Mammary epithelial cell (primary cell): ENCODE measurements at places on chromosomes 3 and 15.
A peak's percentile ranks its signal among the peaks of the same experiment; 100 is the strongest.

DNA sequence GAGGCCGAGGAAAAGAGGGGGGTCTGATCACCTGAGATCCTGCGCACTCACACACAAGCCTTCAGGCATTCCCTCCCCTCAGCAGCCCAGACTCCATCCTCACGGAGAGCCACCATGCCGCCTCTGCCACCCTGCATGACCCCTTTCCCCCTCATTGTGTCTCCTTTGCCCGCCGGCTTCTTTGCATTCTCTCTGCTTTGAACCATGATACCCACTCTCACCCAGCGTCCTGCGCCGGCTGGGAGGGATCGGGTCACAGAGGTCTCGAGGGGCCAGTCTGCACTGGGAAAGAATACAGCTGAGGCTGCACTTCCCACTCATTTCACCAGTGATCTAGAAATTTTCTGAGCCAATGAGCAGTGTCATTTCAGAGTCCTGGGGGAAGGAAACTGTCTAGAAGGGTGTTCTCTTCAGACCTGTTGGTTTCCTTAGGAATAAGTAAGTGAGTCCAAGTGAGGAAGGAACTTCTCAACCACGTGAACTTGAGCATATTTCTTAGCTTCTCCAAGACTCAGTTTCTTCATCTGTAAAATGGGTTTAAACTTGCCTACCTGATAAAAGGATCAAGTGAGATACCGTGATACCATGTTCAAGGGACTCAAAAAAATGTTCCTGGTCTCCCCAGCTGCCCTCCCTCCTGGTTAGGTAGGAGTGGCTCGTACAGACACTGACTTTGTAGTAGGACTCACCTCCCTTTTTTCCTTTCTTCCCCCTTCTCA, 96.7 kb downstream of the TOP2B start:
- no peak for DNase-seq

GRCh38 chr3:129460572-129460971, 20.5 kb downstream of the IFT122 start:
- no peak for DNase-seq

DNA sequence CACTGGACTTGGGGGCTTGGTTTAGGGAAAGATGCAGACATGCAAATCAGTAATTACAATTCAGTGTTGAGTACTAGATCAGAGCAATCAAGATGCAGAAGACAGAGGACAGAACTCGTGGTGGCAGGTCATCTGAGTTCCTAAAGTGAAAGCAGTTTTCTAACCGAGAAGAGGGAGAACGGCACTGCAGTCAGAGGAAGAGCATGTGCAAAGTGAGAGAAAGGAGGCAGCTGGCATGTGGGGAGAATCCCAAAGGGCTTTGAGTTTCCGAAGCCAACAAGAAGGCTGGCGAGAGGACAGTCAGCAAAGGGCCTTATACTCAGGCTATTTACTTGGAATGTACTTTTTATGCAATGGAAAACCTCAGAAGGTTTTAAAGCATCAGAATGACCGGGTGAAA, 87.0 kb downstream of the ANP32A start:
- DNase-seq: no peak

DNA sequence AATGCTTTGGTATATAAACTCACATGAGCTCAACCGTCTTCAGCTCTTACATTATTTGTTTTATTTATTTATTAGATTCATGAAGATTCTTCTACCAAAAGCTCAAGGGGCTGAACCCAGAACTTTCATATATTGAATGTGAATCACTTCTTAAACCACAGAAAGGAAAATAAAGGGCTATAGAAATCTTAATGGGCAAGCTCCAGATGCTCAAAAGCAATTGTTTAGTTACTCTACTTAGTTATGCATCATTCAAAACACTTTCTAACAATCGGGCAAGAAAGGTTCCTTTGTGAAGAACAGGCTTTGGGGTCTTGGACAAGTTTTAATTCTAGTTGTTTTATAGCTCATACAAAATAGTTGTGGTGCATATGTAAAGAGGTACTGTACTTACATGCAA, 380.2 kb downstream of the TIGIT start:
- peak; percentile 42 for DNase-seq

DNA sequence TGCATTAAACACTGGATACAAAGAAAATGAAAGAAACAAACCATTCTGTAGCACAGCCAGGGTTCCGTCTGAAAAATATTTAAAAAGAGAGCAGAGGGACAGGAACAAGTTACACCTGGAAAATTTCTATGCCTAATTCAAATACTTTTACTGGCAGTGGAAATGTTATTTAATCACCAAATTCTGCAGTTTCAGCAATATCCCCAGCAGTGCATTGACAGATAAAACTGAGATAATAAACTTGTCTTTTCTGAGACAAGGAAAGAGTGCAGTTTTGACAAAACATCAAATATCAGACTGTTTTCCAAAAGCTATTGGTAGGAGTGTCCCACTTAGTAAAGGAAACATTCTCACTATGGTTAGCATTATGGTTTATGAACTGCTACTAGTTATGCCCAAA, 173.4 kb upstream of the FAM3D start:
- no peak for DNase-seq

- no peak for DNase-seq
Measured at GRCh38 chr3:175279911-175280310, 420.8 kb downstream of the NAALADL2 start.

- no peak for DNase-seq
Measured at GRCh38 chr15:29835301-29835700, 13.0 kb upstream of the TJP1 start.

DNA sequence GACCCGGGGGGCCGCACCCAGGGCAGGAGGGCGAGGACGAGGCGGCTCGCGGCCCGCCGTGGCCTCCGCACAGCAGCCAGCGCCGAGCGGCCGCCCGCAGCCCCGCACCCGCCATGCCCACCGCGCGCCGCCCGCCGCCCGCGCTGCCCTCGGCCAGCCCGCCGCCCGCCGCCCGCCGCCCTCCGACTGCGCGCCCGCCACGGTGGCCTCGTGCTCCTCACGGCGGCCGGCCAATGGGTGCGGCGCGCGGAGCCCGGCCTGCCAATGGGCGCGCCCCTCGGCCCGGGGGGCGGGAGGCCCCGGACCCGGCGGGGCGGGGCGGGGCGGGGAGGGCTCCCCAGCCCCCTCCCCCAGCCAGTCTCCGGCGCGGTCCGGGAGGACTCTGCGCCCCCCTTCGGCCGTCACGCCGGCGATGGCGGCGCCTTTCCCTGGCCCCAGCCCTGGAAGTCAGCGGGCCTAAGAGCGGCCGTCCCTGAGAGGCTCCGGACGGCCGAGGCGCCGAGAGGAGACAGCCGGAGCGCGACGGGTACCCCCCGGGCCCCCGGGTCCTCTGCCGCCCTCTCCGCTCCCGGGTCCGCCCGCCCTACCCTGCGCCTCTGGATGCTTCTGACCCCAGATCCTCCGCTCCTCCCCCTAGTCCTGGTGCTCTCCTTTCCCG, at the start of gene NT5DC2:
TSS of gene NT5DC2 (minus strand) at position 235 of the 658 bp plus-strand sequence. CDS start at position 115, 120 bp downstream.
- DNase-seq: peak; percentile 52

GRCh38 chr15:77285057-77285997, 134.6 kb downstream of the PEAK1 start:
- DNase-seq: no peak

GRCh38 chr3:61454801-61455200, 106.6 kb upstream of the PTPRG start:
- DNase-seq: no peak

GRCh38 chr3:36648241-36649034, 115.9 kb downstream of the DCLK3 start:
- peak; percentile 85 for DNase-seq

GRCh38 chr3:82194870-82195269, 433.4 kb upstream of the GBE1 start:
- DNase-seq: no peak

- no peak for DNase-seq
Measured at GRCh38 chr15:82570721-82571508, 30.7 kb upstream of the RPS17 start.

- DNase-seq: peak; percentile 90
Measured at GRCh38 chr3:64188810-64189560, 36.3 kb downstream of the PRICKLE2 start.

GRCh38 chr3:112335434-112335781, 2.5 kb downstream of the CD200 start:
- DNase-seq: no peak

DNA sequence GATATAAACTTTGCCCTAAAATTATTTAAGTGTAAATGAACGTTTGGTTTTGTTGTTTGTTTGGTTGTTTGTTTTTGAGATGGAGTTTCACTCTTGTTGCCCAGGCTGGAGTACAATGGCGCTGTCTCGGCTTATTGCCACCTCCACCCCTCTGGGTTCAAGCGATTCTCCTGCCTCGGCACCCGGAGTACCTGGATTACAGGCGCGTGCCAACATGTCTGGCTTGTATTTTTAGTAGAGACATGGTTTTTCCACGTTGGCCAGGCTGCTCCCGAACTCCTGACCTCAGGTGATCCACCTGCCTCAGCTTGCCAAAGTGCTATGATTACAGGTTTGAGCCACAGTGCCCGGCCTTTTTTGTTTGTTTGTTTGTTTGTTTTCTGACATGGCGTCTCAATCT, 87.9 kb upstream of the CHD2 start:
- DNase-seq: peak; percentile 34

GRCh38 chr3:94323596-94323995, 260.7 kb downstream of the NSUN3 start:
- DNase-seq: no peak

DNA sequence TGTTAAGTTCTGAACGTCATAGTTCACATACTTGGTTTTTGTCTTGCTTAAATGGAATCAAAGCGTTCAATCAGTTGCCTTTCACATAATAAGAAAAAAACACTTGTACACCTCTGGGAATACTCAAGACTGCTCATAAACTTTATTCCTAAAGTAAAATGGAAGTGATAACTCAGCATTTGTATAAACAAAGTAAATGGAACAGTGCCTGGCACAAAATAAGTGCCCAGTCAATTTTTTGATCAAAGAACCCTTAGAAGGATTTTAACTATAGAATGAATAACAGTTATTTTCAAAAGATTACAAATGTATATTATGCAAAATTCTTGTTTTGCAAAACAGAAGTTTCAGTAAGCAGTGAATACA, 1.3 kb downstream of the RAB5A start:
- DNase-seq: no peak

DNA sequence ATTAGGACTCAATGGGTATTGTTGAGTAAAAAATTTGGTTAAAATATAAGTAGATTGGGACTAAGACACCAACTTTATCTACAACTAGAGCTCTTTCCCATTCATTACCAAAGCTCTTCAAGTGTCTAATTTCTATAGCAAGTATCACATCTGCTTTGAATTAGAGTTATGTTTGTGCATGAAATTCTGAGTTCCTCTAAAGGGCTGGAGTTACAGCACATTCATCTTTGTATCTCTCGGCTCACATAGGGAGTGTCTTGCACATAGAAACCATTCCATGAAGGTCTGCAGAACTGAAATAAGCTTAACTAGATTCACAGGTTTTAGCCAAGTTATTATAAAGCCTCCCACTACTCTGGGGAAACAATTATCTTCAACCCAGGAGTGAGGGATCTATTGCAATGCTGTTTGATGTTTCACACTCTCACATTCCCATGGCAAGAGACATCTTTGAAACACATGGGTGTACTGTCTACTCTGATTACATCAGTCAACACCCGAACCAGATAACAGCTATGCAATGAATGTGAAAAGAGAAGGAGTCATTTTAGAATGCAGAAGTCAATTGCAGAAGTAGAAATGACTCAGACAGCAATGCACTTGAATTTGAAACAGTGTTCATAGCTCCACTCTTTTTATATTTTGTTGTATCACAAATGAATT, 93.1 kb upstream of the KBTBD8 start:
- DNase-seq: no peak

- DNase-seq: no peak
Measured at GRCh38 chr3:44021651-44022594, 219.8 kb upstream of the TOPAZ1 start.

DNA sequence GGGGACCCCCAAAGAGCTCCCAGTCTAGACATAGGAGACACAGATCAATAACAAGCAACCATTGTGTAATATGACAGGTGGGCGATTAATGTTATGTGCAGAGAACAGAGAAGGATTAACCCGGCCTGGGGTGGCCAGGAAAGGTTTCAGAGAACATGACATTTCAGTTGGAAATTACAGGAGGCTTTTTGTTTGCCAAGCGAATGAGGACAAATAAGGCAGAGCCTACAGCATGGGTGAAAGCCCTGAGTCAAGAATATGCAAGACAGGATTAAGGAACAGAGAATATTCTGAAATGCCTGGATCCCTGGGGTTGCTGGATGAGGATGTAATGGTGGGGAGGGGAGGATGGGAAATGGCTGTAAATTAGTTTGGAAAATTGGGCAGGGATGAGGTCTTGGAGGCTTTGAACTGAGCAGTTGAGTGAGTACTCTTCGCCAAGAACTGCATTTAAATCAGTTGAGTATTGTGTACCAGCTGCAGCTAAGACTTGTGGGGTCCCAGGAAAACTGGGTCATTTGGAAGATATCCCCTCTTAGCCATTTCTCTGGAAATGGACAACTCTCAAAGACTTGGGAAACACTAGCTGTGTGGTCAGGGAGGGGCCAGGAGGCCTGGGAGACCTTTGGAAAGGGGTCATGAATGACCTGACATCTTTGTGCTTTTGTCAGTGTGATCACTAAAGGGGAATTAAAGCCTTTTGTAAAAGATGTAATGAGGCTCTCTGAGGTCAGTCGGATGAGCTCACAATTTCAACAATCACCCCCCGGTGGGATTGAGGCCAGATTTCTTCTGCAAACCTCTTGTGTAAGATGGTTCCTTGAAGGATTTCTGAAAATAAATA, 198.6 kb upstream of the NR2E3 start:
- no peak for DNase-seq

GRCh38 chr3:192901435-192901834, 16.2 kb downstream of the MB21D2 start:
- peak; percentile 85 for DNase-seq

DNA sequence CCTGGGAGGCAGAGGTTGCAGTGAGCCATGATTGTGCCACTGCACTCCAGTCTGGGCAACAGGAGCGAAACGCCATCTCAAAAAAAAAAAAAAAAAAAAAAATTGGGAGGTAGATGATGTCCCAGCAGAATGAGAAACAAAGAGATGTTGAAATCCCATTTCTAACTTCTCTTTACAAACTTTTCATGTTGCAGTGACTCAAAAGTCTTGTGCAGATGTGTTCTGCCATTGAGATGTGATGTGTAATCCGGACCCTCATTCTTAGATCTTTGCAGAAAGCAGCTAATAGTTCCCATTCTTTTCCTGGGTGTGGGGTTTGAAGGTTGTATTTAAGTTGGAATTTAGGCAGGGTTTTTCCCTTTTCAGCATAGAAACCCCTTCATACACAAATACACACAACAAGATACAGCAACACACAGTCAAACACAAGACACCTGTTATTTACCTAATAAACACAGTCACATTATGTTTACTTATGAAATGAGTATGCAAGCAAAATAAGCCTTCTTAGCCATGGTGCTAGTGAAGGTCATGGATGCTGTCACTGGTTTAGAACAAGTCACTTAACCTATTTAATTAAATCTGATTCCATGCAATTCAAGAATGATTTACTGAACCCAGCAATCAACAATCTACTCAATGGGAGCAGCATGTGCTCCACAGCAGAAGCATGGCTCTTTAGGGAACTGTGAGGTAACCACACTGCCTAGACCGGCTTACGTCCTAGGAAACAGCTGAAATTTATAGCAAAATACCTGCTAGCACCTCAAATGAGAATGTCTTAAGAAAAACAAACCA, 14.9 kb downstream of the SIAH2 start:
- no peak for DNase-seq
